Stimulated activated CD8-positive, alpha-beta memory T cell treated with anti-CD3 and anti-CD28 coated beads, Interleukin-7, amount 100 ng/mL, for 4 hours (primary cell): ENCODE measurements at places on chromosomes 6 and 20.
A peak's percentile ranks its signal among the peaks of the same experiment; 100 is the strongest.

- DNase-seq, result no peak
Observed at GRCh38 chr6:84842525-84843166, 78.2 kb upstream of the TBX18 start.

DNA sequence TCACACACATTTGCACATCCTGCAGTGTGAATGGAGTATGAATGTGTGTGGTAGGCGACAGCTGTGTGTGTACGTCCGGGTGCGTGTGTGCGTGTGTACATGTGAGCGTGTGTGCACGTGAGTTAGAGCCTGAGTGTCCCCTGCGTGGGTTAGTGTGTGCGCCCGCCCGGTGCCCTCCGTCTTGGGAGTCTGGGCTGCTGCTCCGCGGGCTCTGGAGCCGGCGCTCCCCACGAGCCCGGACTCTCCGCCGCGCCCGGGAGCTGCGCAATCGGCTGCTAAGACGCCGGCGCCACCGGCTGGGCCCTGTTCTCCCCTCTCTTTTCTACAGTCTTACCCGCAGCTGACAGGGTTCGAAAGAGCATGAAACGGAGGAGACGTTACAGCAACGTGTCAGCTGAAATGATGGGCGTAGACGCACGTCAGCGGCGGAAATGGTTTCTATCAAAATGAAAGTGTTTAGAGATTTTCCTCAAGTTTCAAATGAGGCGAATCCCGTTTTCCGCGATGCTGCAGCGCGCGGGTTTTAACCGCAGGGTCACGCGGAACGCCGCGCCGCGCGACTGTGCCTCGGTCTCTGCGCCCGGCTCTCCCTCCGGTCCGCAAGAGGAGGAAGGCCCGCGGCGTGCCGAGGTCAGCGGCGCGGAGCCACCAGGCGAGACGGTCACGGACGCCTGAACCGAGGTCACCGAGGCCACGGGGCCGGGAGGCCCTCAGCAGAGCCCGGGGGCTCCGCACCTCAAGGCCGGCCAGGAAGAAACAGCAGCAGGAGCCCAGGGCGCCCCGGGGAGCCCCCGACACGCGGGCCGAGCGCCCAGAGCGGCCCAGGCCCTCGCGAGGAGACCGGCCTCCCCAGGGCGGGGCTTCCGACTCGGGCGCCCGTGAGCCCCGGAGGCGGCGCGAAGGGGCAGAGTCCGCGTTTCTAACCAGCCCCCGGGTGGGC lies 95.3 kb upstream of the BHLHE23 start:
- DNase-seq, result peak; percentile 48

- no peak for DNase-seq
Observed at GRCh38 chr20:58086763-58087561, 141.5 kb downstream of the ANKRD60 start.

DNA sequence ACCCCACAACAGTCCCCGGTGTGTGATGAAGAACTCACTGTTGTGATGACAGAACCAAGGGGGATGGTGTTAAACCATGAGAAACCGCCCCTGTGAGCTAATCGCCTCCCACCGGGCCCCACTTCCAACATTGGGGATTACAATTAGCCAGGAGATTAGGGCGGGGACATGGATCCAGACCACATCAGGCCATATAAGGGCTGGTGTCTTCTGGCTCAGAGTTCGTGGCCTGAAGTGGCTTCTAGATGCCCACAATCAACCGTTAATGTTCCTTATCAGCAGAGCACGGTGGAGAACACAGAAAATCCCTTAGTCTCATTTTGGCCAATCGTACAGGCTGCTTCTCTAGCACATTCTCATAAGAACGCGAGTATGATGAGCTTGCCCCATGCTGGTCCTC lies 10.9 kb upstream of the MAS1 start:
- DNase-seq, result no peak
